ENCODE measurements at places on chromosomes 7 and 10.

- no peak for DNase-seq
Measured at GRCh38 chr7:139205843-139206242, 25.2 kb upstream of the UBN2 start.

DNA sequence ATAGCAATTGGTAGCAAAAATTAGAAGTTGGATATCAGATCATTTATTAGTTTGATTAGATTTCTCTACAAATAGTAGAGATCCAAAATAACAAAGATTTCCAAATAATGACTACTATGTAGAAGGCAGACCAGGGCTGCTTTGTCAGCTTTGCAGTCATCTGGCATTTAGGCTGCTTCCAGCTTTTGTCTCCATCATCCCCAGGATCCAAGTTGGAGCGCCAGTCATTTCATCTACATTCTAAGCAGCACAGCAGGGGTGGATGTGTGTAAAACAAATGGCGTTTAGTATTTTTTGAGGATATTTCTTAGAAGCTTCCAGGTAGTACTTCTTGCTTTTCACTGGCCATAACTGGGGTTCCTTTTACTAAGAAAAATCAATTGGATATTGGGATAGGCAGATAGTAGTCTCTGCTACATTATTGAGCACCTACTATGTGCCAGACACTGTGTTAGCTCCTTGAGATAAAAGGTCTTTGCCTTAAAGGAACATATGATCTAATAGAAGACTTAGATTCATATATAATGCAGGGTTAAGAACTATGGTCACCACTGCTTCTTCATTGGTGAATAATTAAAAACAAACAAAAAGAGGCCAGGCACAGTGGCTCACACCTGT, 41.5 kb downstream of the TPST1 start:
- DNase-seq: no peak

DNA sequence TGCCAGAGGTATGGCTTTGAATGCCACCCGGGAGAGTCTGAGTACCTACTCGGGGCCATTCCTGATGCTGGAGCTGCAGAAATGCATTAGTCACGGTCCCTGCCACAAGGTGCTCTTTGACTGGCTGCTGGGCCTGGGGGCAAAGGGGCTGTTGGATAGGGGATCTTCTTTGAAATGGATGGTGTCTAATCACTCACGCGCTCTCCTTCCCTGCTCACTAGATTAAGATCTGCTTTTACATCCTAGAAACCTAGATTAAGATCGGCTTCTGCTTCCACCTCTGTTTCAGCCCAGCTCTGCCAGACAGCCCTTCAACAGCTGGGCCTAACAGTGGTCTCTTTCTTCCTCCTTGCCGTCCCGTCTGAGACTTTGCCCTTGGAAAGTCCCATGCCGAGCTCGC, 57.2 kb downstream of the PAX2 start:
- no peak for DNase-seq

- no peak for DNase-seq
Measured at GRCh38 chr7:76281706-76282343, 20.6 kb upstream of the HSPB1 start.

DNA sequence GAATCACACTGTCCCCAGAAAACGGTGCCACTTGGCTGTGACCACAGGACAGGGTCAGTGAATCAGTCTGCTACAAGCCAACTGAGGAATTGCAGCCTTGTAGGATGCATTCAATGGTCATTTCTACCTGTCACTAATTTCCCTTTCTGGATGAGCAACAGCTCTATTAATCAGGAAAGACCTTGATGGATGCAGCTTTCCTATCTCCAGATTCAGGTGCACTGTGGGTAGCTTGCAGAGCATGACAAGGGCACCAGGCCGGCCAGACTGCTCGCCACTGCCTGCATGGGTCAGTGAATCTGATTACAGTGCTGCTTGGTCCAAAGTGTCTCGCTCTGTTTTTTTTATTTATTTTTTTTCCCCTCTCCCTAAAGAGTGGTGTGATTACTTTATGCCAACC, 506.8 kb upstream of the AUTS2 start:
- DNase-seq: no peak

GRCh38 chr10:114374053-114374791, 30.1 kb downstream of the AFAP1L2 start:
- peak; percentile 99 for DNase-seq
